ENCODE measurements at places on chromosomes 12 and 14.

DNA sequence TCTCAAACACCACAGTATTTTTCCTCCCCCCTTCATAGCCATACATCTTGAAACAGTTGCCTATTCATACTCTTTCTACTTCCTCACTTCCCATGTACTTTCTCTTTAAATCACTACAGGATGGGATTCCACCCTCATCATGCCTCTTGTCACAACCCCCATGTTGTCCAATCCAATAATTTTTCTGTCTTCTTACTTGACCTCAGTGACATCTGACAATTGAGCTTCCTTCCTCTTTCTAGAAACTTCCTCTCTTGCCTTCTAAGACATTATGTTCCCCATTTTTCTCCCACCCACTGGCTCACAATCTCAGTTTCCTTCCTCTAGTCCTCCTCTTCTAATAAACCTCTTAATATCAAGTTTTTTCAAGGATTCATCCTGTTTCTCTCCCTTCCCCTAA, 5.3 kb downstream of the C2CD5 start:
- no peak for DNase-seq

- DNase-seq: peak; percentile 34
Observed at GRCh38 chr14:55897031-55897430, 221.2 kb upstream of the PELI2 start.

- DNase-seq: no peak
Observed at GRCh38 chr12:47990351-47991105, 13.7 kb downstream of the COL2A1 start.

- DNase-seq: no peak
Observed at GRCh38 chr14:91606851-91607250, 96.7 kb upstream of the PPP4R3A start.

DNA sequence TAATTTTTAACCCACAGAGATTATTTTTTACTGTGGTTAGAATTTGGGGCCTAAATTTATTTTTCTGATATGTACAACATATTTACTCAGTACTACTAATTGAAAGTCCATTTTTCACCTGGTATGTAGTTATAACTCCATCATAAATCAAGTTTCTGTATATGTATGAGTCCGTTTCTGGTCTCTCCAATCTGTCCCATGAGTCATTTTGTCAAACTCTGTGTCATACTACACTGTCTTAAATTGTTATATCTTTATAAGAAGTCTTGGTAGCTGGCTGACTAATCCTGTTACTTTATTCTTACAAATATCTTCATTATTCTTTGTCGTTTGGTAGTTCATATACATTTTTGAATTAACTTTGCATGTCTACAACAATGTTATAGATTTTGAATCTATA, 344.0 kb downstream of the PDZRN4 start:
- DNase-seq: no peak

DNA sequence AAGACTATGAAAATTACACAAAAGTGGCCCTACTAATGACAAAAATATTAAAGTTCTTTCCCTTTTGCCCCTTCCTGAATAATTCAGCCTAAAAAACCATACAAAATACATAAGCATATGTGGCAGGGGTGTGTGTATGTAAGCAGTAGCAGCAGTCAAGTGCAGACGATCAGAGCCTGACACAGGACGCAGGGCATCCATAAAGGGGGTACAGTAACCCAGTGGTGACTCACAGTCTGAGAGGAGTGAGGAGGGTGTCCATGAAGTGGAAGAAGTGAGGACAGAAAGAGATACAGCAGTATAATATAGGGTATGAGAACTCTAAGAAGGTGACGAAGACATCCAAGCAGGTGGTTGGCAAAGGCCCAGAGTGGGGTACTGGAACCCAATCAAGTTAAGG, 56.7 kb downstream of the RALGAPA1 start:
- no peak for DNase-seq

- no peak for DNase-seq
Observed at GRCh38 chr12:31645924-31646323, 13.6 kb upstream of the ETFBKMT start.

GRCh38 chr14:70707138-70708038, 65.7 kb downstream of the TTC9 start:
- DNase-seq: no peak

GRCh38 chr12:103924761-103925641, 5.2 kb upstream of the HSP90B1 start:
- DNase-seq: peak; percentile 60

DNA sequence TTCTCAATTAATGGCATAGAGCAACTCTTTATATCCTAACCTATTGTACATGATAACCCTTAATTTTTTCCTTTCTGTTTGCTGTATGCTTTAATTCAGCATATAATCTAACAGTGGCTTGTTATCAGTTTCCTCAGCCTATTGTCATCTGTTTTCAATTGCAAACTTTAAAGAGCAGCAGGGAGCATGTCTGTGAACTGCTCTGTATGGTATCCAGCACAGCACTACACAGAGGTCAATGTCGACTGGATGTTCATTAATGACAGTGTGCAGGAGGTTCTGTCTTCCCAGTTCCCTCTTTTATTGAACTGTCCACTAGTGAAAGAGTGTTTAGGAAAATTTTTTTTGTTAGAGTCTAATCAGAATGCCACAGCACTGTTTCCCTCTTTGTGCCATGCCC, 609.1 kb downstream of the SOX5 start:
- DNase-seq: no peak

GRCh38 chr12:117051380-117051779, 47.8 kb downstream of the TESC start:
- no peak for DNase-seq

- no peak for DNase-seq
Observed at GRCh38 chr12:117388951-117389446, 27.6 kb upstream of the NOS1 start.

DNA sequence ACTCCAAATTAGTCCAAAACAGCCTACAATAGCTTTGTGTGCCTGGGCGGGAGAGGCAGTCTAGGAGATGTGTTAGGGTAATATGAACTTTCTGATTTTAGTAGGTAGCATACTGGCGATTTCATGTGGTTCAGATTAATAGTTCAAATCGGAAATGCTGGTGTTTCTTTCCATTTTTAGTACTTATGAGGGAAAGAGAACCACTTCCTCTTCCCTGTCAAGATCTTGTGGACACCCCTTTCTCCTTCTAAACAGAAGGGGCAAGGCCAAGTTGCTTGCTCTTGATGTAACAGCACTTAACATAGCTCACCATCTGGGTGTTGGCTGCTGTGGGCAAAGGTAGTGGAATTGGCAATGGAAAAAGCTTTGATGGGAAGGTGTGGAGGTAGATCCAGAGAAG, 32.2 kb upstream of the IGF1 start:
- DNase-seq: no peak

DNA sequence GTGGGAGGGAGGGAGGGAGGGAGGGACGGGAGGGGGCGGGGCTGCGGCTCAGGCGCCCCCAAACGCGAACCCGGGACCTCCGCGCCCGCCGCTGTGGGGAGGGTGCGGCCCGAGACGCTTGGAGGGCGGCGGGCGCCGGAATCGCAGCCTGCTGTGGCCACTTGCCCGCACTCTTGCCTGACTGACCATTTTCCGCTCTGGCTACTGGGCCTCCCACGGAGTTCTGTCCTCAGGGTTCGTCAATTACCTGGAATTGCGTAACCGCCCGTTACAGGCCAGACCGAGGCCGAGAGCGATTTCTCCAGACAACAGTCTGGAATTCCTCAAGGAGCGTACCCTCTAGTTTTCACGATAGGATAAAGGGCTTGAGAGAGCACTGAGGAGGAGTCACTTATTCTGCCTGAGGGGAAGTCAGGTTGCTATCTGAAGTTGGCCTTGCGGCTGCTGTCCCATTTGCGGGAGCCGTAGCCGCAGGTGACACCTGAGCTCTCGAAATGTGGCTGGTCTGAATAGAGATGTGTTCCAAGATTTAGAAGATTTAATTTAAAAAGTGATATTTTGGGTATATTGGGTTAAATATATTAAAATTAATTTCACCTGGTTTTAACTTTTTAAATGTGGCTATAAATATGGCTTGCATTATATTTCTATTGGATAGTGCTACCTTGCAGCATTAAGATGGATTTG, 446 bp upstream of the ZNF641 start:
- DNase-seq: peak; percentile 49

- no peak for DNase-seq
Observed at GRCh38 chr14:33515441-33515840, 435.4 kb downstream of the EGLN3 start.

GRCh38 chr14:76566439-76566838, 190.5 kb downstream of the ESRRB start:
- DNase-seq: no peak

DNA sequence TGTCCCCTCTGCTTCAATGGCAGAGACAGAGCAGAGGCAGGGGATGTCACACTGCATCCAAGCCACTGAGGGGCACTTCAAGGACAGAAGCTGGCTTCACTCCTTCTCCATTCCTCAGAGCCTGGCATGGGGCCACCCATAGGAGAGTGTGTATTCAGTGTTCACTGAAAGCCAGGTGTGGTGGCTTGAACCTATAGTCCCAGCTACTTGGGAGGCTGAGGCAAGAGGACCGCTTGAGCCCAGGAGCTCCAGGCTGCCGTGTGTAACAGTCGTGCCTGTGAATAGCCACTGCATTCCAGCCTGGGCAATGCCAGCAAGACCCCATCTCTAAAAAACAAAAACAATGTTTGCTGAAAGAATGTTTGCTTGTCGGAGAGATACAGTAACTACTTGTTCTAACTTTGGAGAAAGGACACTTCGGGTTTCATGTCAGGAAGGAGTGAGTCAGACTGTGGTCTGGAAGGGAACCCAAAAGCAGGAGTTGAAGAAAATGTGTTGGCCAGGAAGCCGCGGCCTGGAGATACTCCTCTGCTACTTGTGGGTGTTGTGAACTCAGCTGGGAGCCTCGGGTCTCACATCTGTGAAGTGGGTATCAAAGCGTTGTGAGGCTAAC, 43.4 kb downstream of the ELK3 start:
- peak; percentile 63 for DNase-seq

DNA sequence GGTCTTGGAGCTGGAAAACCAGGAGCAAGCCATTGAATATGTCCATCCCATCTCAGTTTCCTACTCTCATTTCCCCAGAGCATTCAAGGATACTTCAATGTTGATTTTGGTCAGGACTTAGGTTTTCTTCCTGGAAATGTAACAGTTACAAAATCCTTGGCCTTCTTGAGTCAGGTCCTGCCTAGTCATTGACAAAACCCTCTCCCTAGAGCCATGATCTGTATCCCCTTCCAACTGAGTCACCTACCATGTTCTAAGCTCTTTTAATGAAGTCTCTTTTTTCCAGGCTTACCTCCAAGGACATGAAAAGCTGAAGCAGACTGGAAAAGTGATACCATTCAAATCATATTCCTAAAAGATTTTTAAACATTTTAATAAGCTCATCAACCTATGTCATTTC, 549.2 kb downstream of the GALC start:
- no peak for DNase-seq

DNA sequence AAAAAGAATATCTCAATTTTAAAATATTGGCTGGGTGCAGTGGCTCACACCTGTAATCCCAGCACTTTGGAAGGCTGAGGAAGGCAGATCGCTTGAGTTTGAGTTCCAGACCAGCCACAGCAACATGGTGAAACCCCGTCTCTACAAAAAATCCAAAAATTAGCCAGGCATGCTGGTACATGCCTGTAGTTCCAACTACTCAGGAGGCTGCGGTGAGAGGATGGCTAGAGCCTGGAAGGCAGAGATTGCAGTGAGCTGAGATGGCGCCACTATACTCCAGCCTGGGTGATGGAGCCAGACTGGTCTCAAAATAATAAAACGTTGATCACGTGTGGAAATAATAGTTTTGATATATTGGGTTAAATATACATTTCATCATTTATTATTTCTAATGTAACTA, 5.7 kb downstream of the MTRFR start:
- DNase-seq: no peak

- no peak for DNase-seq
Observed at GRCh38 chr14:89618330-89618708, 201.3 kb upstream of the FOXN3 start.

DNA sequence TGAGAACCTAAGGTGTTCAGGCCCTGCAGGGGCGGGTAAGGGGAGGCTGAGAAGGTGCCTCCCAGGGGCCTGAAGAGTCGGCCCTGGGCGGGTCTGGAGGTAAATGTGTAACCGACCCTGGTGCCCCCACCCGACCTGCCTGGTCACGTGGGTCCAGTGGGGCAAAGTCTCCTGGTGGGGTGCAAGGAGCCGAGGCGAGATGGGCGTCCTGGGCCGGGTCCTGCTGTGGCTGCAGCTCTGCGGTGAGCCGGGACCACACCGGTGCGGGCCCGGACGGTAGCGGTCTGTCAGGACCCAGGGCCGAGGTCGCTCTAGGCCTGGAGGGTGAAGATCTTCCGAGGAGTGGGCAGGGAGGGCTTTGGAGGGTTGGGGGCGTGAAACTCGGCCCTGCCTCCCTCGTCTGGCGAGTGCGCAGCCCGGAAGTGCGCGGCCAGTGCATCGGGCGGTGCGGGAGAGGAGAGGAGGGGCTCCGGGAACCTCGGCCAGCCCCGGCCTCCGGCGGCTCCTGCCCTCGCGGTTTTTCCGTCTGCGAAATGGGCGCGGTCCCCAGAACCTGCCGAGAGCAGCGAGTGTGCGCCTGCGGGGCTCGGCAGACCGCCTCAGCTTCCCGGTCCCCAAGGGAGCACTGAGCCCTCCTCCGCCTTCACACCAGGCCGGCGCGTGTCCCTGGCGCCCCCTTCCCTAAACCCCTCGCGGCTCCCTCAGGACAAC, at the start of gene AMN:
Gene AMN (plus strand): TSS at position 174 of the 711 bp plus-strand sequence. CDS start 26 bp downstream, at position 200.
- no peak for DNase-seq

- peak; percentile 41 for DNase-seq
Observed at GRCh38 chr12:67790660-67791059, 142.1 kb downstream of the DYRK2 start.

- DNase-seq: no peak
Observed at GRCh38 chr14:104133496-104133895, 4.9 kb upstream of the KIF26A start.

- DNase-seq: peak; percentile 55
Observed at GRCh38 chr14:75050852-75051555, at the start of gene MLH3. Gene MLH3, minus strand, starts transcription at chr14:75051467. Its CDS starts 1,812 bp downstream, at chr14:75049655.

GRCh38 chr12:109020796-109021380, at the start of gene SVOP:
Gene SVOP, minus strand, starts transcription at chr12:109021068. Its CDS starts 200 bp downstream, at chr12:109020868.
- peak; percentile 77 for DNase-seq

DNA sequence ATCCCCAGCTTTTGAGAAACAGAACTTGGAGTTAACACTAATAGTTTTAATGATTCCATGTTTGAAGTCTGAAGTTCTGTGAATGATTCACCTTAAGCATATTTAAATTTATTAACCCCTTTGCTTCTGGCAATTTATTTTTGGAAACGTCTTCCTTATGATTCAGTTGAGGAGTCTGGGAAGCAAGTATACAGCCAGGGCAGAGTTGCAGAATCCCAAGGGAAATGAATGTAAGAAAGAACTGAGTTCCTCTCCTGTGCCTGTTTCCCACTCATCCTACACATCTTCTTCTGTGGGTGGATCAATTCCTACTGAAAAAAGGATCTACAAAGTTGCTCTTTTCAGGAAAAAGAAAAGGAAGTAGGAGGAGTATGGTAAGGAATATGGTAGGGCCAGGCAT, 108.2 kb upstream of the CCDC91 start:
- DNase-seq: no peak

- no peak for DNase-seq
Observed at GRCh38 chr12:5388581-5389535, 43.0 kb upstream of the NTF3 start.

All from NCI-H2029 (cell line).